ENCODE measurements at places on chromosomes 1 and 21.

- no peak for DNase-seq
Measured at GRCh38 chr1:184576822-184577221, 177.8 kb downstream of the EDEM3 start.

GRCh38 chr1:180230791-180231505 is 884 bp downstream of the LHX4 start:
- DNase-seq, result peak; percentile 79

GRCh38 chr1:17909634-17910033 is 154.5 kb downstream of the ACTL8 start:
- peak; percentile 24 for DNase-seq

DNA sequence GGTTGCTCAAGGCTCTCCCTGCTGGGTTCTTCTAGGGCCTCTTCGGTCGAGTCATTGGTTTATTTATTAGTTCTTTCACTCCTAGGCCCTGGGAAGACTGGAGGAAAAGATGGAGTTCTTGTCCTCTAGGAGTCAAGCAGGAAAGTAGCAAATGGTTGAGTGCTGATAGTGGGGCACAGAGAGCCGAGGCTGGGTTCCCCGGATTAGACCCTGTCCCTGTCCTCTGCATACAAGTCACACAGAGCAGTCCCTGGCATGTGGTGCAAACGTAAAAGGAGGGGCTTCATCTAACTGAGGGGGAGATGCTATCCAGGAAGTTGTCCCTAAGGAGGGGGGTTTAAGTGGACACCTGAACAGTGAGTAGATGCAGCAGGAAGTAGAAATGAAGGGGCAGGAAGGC is 19.2 kb upstream of the KCNE2 start:
- no peak for DNase-seq

- DNase-seq, result no peak
Measured at GRCh38 chr1:59815892-59816291, 1.1 kb downstream of the HOOK1 start.

DNA sequence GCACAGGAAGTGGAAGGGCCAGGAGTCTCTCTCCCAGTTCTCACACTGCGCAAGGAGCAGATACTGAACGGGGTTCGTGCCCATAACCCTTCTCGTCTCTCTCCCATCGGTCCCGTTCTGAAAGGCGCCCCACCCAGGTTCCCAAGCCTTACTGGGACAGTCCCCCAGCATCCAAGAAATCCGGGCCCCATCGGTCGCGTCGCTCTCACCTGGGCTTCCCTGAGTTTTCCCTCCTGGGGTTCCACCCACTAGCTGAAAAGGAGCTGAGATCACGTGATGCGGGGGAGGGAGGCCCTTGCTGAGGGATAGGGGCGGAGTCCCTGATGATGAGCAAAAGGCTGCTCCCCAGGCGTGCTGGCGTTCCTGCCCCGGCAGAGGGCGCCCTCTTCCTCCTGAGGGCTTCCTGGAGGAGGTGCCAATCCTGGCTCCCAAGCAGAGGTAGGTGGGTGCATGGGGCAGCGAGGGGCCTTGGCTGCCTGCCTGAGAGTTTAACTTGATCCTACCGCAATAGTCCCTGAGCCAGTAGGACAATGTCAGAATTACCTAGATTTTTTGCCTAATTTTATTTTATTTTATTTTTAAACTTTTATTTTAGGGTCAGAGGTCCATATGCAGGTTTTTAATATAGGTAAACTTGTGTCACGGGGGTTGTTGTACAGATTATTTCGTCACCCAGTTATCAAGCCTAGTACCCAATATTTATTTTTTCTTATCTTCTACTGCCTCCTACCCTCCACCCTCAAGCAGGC is at the start of gene SPOCD1:
SPOCD1 (minus strand) TSS at position 271 of the 749 bp plus-strand sequence. CDS start 689 bp downstream, outside the sequence.
- peak; percentile 92 for DNase-seq

- DNase-seq, result no peak
Measured at GRCh38 chr1:209406595-209406994, 176.9 kb upstream of the CAMK1G start.

DNA sequence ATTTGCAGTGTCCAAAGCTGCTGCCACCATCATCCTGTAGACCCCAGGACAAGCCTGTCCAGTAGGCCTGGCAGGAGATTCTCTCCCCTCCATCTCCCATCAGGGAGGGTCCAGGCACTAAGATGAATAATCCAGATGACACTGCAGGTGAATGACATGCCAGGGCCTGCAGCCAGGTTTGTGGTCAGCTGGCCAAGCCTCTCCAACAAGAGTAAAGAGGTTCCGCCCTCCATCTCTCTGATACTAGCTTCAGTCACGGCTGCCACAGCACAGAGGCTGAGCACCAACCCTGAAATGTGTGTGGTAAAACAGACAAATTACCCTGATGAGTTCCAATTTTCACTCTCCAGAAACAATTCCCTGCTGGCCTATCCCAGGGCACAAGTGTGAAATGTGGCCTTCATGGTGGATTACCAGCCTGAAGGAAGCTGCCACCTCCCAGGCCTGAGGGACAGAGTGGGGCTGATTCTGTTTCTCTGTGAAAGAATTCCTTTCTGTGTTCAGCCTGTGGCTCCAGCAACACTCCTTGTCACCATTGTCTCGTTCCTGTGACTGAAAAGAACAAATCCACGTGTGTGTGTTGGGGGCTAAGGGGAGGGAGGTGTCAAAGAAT is 19.9 kb upstream of the LHX4 start:
- DNase-seq, result peak; percentile 41

DNA sequence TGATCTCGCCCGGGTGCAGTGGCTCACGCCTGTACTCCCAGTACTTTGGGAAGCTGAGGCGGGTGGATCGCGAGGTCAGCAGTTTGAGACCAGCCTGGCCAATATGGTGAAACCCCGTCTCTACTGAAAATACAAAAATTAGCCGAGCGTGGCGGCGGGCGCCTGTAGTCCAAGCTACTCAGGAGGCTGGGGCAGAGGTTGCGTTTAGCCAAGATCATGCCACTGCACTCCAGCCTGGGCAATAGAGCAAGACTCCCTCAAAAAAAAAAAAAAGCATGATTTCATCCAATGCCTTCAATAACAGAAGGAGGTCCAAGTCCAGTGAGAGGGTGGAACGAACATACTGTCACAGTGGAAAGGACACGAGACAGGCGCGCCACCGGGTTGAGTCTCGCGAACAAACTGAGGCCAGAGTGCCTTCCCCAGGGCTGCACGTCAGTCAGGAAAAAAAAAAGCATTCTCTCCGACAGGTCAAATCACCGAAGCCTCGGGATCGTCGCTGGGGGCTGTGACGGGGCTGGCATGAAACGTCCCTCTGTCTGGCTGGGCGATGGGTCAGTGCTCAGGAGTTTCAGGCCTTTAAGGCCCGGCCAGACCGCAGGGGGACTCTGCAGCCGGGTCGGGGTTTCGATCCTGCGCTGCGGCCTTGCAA is 8.4 kb upstream of the CROCC start:
- DNase-seq, result peak; percentile 87

DNA sequence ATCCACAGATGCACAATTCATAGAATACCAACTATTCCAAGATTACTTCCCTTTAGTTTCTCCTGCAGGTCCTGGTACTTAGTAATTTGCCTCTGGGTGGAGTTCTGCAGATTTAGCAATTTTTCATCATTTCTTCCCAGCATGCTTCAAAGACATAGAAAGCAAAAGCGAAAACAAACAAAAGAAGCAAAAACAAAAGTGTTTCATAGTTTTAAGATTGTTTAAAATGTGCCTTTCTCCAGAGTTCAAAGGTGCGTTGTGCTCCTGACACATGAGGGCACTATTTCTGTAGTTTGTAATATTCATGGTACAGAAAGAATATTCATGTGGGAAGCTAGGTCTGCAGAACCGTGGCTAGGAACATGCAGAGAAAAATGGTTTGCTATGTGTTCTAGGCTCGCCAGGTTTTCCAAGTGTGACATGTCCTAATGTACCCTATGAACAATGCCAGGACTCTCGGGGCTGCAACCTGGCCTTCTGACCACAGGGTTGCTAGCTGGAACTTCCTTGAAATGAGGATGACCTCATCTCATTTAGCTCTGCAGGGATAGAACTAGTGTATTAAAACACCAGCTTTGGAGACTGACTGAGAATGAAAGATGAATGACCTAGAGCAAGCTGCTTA is 30.0 kb upstream of the RCSD1 start:
- no peak for DNase-seq

GRCh38 chr1:4743978-4744750 is 89.8 kb downstream of the AJAP1 start:
- no peak for DNase-seq

- no peak for DNase-seq
Measured at GRCh38 chr21:40684726-40685125, 162.2 kb downstream of the DSCAM start.

- DNase-seq, result no peak
Measured at GRCh38 chr1:151882466-151882865, 26.8 kb downstream of the THEM4 start.

- no peak for DNase-seq
Measured at GRCh38 chr1:207364614-207365013, 43.1 kb downstream of the CD55 start.

DNA sequence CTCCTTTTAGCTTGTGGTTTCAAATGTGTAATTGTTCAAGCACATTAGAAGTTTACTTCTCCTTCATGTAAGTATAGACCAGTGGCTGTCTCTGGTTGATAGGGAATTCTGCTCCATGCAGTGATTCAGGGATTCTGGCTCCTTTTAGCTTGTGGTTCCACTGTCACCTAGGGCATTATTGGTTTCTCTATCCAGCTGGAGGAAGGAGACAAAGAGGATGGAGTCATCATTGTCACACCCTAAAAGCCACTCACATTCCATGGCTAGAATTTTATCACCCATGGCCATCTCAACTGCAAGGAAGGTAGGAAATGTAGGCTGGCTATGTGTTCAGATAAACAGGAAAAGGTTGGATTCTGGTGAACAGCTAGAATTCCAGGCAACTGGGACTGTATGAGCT is 131.2 kb downstream of the URB2 start:
- DNase-seq, result no peak

DNA sequence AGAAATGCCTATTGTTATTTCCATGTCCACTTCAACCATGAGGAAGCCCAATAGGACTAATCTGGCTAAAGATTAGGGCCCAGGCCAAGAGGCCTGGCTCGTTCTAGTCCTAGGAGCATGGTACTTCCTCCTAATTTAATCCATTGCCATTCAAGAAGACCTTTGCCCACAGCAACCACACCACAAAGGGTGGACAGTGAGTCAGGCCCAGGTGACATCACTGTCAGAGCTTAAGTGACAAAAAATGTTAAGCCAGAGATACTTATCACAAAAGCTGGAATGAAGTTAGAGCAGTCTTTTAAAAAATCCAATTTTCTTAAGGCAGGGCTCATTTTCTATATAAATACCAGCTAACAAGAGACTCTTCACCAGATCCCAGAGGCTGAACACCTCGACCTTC is at the start of gene SPRR3:
SPRR3 (plus strand) TSS at position 368 of the 400 bp plus-strand sequence. CDS start 1,272 bp downstream, outside the sequence.
- no peak for DNase-seq
